Cerebellar nuclear complex (tissue), 1 donor: ENCODE measurements at places on chromosomes 3 and 15.

DNA sequence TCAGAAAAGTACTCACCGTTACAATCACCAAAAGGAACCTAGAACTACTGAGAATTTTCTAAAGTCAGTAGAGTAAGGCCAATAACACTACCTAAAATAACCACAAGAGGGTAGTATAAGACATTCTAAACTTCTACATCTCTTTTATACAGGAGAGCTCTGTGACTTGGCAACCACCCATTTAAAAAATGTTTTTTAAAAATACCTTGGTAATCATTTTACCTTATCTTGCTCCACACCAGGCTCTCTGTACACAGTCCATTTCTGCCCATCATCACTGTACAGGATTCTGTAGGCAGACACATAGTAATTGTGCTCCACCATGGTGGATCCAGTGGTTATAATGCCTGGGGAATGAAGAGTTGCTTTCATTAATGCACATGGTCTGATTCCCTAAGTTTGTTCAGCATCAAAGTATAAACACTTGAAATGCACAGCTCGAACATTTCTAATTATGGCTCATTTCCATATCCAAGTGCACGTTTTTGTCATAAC lies 54.5 kb downstream of the ST3GAL6 start:
- no peak for DNase-seq

DNA sequence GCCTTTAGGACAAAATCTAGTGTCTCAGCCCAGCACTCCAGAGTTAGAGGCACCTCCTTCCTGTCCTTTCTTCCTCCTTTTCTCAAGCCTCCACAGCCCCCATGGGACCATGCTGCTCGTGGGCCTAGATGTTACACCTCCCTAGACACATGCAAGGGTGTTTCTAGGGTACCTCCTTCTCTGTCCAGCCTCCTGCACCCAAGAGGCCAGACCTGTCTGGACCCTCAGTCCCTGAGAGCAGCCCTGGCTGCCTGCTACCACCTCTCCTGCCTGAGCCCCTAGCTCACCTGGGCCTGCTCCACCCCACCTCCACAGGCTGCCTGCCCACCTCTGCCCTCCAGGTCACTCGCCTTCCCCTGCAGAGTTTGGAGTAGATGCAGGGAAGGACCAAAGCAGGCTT lies 5.2 kb downstream of the LOXL1 start:
- DNase-seq = no peak

GRCh38 chr15:77031376-77032050 lies 36.6 kb downstream of the PSTPIP1 start:
- DNase-seq = no peak

DNA sequence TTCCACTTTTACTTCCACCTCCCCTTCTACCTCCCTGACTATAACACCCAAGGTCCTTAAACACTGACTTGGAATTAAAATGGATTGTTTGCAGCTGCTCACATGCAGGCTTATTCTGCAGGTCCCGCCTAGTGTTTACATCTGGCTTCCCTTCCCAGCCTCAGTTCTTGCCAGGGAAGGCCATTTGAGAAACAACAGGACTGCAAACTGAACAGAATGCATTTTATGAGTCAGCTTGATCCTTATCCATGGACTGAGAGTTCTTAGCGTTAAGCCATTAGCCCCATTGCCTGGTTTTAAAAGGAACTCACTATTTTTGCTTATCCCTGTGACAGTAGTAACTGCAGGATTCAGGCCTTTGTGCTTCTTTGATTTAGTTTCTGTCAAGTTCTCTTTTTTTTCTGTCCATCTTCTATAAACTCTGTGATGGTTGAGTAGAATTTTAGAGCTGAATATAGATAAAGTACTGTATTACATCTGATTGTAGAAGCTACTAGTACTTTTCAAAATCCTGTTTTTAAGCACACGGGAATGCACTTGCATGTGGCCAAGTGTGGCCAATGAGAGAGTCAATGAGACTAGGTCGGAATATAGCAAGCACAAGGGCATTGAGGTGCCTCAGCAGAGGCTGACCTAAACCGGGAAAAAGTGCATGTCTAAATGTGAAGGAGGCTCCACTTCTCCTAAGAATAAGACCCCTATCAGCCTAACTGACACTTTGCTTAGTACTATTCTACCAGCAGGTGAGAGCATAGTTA lies 106.4 kb downstream of the TUSC7 start:
- DNase-seq = no peak

GRCh38 chr15:58932710-58933280 lies 684 bp downstream of the SLTM start:
- no peak for DNase-seq

DNA sequence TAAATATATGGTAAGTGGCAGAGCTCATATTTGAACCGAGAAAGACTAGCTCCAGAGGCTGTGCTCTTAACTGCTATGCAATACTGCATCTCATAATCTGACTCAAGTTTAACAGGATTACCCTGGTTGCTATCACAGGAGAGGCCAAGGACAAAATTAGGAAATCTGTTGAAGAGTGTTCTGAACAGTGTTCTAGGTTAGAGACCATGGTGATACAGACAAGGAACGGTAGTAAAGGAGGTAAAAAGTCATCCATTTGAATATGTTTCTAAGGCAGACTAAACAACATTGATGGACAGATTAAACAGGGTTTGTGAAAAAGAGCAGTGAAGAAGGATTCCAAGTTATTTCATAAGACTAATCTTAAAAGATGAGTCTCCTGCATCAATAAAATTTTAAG lies 22.1 kb downstream of the PLOD2 start:
- DNase-seq = no peak

- DNase-seq = no peak
Observed at GRCh38 chr3:139455206-139455605, 21.1 kb downstream of the RBP2 start.

DNA sequence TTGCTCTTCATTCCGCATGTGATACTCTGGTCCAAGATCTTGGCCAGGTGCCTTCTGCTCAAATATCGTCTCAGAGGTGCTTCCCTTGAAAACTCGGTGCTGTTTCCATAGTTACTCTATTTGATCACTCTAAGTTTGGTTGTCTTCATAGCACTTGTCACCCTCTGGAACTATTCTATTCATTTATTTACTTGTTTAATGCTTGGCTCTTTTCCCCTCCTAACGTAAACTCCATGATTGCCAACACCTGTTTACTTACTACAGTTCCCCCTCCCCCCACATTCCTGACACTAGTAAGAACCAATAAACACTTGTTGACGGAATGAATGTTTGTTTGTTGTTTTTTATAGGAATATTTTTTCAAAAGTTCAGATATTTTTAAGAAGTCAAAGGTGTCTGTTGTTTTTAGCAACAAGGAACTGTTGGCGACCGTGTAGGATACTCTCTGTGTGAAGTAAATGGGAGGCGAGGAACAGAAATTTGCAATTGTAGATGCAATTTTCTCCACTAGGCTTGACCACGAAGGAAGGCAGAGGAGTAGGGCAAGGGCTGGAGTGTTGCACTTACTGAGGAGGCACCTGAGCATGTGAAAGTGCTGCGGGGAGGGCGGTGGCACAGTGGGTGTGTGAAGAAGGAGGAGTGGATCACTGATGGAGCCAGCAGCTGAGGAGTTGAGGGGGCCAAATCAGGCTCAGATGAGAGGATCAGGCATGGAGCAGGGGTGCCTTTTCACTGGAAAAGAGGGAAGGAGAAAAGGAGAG lies 48.4 kb downstream of the MOBP start:
- DNase-seq = no peak

DNA sequence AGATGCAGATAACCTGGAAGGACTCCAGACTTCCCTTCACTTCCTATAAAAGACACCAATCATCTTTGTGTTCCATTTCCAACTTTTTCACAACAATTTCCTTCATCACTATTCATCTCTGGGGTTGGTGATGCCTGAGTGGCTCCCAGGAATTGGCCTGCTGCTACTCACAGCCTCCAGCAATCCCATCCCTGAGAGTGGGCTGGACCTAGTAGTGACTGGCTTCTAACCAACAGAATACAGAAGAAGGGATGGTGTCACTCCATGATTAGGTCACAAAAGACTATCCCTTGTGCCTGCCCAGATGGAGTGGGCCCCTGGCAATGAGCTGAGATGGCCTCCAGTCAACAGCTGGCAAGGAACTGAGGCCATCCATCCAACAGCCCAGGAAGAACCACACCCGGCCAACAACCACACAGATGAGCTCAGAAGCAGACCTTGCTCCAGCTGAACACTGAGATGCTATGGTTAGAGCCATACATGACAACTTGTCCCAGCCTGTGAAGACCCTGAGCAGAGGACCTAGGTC lies 20.9 kb downstream of the OCA2 start:
- no peak for DNase-seq

DNA sequence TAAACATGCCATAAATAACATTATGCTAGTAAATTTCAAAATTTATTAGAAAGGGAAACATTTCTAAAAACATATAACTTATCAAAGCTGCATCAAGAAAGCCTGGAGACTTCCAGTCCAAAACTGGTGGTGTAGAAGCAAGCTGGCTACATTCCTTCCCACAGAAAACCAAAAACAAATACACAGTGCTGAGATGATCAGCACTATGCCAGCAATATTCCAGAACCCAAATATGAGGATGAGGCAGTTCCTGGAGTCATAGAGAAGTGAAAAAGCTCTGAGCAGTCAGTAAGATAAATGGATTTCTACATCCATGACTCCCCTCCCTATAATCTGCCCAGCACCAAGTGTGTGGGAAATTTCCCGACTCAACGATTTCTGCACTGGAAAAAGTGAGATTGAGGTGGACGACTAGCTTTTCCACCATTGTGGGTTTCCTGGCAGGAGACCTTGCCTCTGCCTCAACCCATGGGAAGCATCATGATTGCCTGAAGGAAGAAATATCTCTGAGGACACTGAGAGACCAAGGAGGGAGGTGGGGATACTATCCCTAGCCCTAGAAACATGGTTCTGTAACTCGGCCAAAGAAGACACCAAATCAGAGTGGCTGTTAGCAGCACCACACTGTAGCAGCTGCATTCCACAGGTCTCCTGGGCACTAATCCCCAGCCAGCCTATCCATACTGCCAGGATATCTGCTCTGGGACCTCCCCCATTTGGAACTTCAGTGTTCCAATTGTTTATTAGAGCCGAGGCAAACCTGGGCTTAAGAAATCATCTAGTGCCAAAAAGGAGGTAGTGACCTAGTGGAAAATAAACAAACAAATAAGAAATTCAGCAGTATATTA lies 11.8 kb upstream of the CLN6 start:
- no peak for DNase-seq

DNA sequence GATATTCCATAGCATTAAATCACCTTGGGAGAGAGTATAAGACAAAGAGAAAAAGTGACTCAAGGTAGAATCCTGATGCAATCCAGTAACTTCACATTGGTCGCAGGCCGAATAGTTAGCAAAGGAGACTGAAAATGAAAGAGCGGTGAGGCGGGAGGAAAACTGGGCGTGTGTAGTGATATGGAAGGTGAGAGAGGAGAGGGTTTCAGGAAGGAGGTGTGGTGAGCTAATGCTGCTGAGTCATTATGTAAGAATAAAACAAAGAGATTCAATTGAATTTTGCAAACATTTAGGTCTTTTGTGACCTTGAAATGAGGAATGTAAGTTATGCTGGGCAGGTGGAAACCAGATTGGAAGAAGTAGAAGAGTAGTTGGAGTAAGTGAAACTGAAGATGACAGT lies 235.3 kb downstream of the C3orf38 start:
- DNase-seq = no peak

- no peak for DNase-seq
Observed at GRCh38 chr3:159266779-159267178, 464.9 kb downstream of the MFSD1 start.

DNA sequence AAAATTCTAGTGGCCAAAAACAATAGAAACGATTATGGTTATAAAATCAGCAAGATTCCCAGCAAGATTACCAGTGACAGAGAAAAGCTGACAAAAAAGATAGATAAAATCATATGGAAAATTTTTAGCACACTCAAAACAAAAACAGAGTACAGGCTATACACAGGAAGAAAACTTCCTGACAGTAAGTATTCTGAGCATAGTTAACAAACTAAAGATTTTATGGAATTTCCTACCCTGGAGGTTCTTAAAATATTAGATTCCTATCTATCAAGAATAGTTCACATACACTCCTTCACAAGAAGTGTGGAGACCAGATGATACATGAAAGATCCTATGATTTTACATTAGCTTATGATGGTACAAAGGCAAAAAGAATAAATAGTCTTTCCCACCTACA lies 50.8 kb downstream of the ZNF148 start:
- no peak for DNase-seq

GRCh38 chr3:133933097-133934024 lies 37.7 kb upstream of the RAB6B start:
- DNase-seq = no peak

DNA sequence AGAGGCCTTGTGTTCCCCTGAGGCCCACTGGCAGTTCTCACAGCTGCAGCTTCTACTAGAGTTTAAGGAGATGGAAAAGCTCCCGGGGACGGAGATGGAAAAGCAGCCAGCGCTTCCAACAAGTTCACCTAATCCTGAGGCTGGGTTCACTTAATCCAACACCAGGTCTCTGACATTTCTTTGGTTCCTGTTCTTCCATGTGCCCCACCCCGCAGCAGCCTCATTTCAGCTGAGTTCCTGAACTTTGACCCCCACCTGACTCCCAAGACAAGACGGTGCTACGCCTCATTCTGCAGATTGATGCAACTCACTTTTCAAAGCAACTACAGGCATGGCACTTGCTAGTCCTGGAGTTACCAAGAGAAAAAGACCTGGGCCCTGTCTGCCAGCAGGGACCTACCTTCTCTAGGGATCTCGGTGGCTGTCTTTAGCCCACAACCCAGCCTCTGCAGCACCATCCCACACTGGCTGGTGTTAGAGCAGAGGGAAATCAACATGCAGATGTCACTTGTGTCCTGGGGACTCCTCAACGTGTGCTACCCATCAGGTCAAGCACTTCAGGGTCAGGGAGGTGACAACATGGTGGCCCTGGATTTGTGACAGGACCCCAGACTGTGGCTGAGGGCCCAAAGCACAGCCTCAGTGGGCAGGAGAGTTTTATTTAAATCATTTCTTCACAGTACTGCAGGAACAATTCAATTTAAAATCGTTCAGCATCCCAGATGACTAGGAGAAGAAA lies 406.1 kb downstream of the VPS13C start:
- no peak for DNase-seq

GRCh38 chr3:49719214-49719884 lies at the start of gene AMIGO3:
Gene AMIGO3 (minus strand): TSS chr3:49719684. CDS start chr3:49719465, 219 bp downstream.
- DNase-seq = peak; percentile 64

- DNase-seq = no peak
Observed at GRCh38 chr3:71690341-71690841, 34.8 kb downstream of the EIF4E3 start.

GRCh38 chr15:69931156-69931555 lies 166.6 kb downstream of the TLE3 start:
- DNase-seq = no peak

DNA sequence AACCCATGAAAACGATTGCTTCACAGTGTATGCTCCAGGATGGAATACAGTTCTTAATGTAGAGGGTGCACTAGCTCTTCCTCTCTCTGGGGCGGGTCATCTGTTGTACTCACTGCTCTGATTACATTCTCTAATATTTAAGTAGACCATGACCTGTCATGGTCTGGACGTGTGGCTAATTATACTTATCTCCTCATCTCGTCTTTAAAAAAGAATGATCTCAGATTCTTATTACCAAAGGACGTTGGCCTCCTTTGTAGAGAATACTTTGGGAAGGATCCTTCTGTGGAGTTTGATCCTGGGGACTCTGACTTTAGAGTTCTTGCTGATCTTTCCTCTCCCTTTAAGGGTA lies 48.4 kb upstream of the TRAK1 start:
- DNase-seq = no peak
